ENCODE measurements at places on chromosomes 12 and 14. TPM values are rescaled to one million over a fixed set of nuclear protein-coding genes. Genes with fewer than 3 reads are reported as not detected.

DNA sequence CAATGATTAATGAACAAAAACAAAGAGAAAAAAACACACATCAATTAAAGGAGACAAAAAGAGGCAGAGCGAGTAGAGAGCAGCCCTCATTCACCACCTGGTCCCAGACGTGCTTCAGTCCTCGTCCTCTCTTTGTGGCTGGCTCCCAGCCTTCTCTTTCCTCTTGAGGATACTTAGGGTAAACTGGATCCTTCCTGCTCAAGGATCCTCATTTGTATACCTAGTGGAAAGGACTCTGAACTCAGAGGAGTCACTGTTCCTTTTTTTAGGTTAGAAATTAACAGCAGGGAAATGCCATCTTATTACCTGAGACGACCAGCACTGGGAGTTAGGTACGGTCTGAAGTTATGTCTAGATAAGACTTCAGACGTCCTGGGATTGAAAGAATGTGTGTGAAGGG, 9.7 kb downstream of the MLEC start:
- no peak for DNase-seq

GRCh38 chr12:110996415-110996814, 76.0 kb upstream of the MYL2 start:
- no peak for DNase-seq

DNA sequence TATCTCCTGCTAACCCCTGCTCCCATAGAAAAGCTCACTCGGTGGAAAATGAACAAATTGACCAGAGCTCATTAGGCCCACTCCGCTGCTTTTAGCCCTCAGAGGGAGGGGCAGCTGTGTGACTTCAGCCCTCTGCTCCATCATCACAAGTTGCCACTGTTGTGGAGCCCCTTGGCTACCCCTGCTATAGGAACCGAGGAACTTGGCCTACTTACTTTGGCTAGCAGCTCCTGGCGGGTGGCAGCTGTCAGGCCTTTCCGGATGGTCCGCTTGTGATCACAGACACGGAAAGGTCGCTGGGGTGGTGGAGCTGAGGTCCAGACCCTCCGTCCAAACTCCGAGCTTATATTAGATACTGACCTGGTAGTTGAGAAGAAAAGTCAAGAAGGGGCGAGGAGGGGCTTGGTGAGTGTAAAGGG, 612 bp downstream of the CIDEB start:
- no peak for DNase-seq

- DNase-seq = no peak
Observed at GRCh38 chr12:127169321-127170181, 1097.4 kb upstream of the TMEM132C start.

- DNase-seq = no peak
Observed at GRCh38 chr14:50795142-50795541, 35.8 kb downstream of the NIN start.

DNA sequence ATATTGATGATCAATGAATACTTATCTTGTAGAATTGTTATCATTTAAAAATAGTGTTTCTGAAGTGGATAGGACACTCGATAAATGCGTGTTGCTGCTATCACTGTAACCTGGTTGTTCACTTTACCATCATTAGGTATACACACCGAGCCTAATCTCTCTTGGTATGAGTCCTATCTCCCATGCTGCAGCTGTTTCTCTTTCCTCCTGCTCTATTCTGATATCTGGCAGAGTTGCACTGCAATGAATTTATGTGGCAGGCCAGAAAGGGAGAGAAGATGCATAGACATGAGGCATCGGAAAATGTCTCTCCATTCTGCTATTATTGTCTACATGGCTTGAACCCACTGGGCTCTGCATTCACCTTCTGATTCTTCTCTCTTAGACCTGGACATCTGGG, 26.7 kb downstream of the KCNK10 start:
- no peak for DNase-seq

DNA sequence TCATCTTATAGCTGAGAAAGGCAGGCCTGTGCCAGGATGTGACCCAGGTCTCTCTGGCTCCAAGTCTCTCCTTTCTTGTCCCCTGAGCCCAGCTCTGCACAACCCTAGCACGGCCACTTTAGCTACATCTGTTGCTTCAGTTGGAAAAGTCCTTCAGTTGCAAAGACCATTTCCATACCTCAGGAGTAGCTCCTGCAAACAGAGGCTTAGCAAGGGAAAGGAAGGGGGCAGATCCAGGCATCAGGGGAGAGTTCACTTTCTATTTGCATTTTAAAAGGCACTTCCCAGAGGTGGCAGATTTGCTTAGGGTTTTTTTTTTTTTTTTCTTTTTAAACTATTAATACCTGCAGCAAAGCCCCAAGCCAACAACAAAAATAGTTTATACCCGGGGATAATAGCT, 3.0 kb upstream of the PITPNM2 start:
- DNase-seq = no peak

- DNase-seq = no peak
Observed at GRCh38 chr12:56425940-56426438, 23.2 kb downstream of the TIMELESS start.

The CYP46A1 gene
- not detected for total RNA-seq

The PAH gene
- not detected for total RNA-seq

- no peak for DNase-seq
Observed at GRCh38 chr12:109202770-109203169, 86.4 kb downstream of the ACACB start.

The SOX5 gene
- 0.42 TPM for total RNA-seq

DNA sequence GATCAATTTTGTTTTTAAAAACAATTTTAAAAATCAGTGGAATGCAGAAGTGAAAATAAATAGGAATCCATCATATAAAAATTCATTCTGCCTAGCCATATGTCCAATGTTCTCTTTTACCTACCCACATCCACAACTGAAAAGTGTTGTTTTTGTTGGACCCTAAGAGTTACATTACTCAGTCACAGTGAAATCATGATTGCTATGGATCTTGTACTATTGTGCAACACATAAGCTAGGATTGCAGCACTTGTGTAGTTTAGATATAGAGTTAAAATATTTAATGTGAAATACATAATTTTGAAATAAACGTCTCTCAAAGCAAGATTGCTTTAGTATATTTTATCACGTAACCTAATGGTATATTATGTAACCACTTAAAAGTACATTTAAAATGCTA, 213.3 kb upstream of the CLEC14A start:
- DNase-seq = no peak

DNA sequence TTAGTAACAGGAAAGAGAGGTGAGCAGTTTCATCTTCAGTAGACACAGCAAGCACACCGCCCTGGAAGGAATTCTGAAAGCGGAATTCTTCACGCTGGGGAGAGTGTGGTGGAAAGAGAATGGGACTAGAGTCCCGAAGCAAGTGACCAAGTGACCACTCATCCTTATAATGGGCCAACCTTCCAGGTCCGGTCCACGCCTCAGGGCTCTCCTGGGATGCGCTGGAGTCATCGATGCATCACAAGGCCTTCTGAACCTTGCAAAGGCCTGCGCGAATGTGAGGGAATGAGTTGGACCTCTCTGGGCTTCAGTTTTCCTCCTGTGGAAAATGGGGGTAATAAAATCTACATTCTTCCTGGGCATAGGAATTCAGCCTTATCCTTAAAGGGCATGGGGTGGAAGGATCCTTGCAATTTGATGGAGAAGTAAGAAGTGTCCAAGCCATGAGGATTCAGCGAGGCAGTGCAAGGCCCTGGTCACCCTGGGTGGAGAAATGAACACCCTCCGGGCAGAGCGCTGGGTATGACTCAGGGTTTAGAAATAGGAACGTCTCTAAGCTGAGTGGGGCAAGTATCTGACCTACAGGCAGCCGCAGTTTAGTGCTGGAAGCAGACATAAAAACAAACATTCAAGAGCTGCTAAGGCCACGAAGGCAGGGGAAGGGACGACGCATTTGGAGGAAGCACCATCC, 97.7 kb downstream of the SETD3 start:
- DNase-seq = no peak

- DNase-seq = no peak
Observed at GRCh38 chr14:41605550-41606281, 960 bp upstream of the LRFN5 start.

DNA sequence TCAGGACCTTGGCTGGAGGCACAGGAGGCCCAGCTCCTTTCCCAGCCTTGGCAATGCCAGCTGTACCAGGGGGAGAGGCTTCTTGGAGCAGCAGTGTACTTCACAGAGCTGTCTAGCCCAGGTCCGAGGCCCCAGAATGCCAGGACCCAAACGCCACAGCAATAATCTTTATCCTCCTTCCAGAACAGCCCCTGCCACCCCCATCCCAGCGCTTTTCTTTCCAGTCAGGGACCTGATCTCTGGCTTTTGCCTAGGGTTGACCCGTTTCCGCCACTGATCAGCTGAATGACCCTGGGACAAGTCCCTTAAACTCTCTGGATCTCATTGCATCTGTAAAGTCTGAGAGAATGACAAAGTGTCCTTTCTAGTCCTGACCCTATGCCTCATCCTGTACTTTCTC, 5.1 kb downstream of the LAG3 start:
- no peak for DNase-seq

- peak; percentile 88 for DNase-seq
Observed at GRCh38 chr14:99821519-99822508, 28.6 kb downstream of the EML1 start.

DNA sequence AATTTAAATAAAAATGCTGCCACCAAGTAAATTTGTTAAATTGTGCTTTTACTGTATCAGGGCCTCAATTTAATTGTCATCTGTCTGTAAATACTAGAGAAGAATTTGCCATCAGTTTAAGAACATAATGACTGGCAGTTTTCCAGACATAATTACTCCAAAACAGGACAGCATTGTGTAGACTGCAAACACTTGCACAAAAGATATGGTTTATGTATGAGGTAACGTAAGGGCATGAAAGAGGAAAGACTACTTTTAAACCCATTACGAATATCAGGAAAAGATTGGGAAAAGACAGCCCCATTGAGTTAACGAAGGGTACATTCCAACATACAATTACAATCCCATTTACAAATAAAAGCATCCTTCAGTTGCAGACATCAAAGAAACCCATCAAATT, 59.8 kb upstream of the KRR1 start:
- no peak for DNase-seq

The CRIP1 gene
- total RNA-seq = 4.2 TPM
